Hematopoietic multipotent progenitor cell (in vitro differentiated cells): ENCODE measurements at places on chromosomes 7 and 10.

GRCh38 chr10:117616179-117616578 is 73.6 kb downstream of the EMX2 start:
- no peak for DNase-seq

- no peak for DNase-seq
Observed at GRCh38 chr10:25966844-25967243, 32.8 kb downstream of the MYO3A start.

DNA sequence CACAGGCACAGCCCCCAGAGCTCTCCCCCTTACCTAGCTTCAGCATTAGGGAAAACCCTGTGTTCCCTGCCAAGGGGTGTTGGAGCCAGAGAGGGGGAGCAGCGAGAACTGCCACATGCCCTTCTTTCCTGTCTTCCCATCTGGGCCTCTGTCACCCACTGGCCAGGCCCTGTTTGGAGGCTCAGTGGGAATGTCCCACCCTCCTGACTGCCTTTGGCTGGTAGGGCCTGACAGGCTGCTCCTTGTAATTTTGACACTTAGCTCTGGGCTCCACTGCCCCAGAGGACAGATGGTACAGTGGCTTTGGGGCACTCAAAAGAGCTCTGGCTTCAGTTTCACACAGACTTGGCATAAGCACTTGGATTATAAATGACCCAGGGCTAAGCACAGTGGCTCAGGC is 50.6 kb downstream of the GRID2IP start:
- no peak for DNase-seq

DNA sequence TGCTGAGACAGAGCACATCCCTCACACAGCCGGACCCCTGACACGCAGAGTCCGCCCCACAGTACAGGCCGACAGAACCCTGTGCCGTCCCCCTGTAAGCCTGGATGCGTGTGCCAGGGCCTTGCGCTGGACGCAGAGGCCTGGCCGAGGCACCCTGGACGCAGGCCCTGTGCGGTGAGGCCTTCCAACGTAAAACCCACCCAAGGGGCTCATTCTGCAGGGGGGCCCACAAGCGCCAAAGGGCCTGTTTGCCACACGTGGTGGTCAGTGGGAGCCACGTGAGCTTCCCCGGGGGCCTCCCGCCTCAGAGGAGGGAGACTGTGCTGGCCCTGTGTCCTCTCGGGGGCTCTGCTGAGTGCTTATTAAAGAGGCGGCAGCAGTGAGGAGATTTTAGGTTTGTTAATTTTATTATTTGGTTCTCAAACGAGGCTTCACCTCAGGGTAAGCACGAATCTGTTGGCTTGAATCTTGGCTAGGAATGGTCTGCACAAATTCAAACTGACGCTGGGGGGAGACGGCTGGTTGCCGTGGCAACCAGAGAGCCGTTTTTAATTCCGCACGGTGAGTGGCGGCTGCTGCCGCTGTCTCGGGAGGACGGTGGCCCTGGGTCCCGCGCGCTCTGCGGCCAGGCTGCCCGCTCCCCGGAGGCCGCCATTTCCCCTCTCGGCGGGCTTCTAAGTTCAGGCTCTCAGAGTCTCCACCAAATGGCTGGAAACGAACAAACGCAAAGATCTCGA is 4.9 kb upstream of the ADGRA1 start:
- no peak for DNase-seq

DNA sequence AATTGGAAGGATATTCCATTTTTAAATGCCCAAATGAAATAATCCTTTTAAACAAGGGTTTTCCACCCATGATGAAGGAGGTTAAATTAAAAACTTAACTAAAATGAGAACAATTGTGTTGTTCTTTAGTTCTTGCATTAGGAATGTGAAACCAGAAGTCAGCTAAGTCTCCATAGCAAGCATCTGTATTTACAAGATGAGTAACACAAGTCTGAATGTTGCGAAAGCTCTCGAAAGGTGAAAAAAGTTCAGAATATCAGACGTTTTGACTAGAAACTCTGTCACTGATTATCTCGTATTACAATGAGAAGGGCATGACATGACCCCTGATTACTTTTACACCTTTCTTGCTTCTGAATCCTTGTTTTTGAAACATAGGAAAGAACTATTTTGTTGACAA is 149.6 kb downstream of the BICC1 start:
- DNase-seq: no peak
